ENCODE measurements at places on chromosomes 12 and 14.

DNA sequence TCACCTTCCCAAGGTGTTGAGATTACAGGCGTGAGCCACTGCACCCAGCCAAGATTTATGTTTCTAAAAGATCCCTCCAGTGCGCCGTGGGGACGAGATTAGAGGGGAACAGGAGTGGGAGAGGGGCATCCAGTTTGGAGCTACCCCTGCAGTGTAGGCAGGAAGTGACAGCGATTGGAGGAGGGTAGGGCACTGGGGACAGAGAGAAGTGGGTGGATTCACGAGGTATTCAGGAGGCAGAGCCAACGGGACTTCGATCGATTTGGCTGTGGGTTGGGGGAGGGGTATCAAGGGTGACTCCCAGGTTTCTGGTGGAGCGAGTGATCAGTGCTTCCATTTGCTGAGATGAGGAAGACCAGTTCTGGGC is 82.1 kb downstream of the CCDC92 start:
- no peak for DNase-seq

DNA sequence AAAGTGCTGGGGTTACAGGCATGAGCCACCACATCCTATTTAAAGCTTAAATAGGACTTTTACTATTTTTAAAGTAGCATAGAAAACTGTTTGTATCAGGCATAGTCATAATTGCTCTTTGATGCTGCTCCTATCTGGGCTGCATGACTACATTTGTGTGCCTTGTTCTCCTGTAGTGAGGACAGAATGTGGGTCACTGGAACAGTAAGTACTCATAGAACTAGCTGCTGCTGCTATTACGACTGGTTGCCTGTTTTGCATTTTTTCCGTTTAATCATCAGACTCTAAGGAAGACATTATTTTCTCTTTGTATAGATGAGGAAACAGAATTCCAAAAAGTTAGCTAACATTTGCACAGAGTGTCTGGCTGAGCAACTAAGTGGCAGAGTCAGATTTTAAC is 42.8 kb downstream of the ZC3H14 start:
- no peak for DNase-seq

DNA sequence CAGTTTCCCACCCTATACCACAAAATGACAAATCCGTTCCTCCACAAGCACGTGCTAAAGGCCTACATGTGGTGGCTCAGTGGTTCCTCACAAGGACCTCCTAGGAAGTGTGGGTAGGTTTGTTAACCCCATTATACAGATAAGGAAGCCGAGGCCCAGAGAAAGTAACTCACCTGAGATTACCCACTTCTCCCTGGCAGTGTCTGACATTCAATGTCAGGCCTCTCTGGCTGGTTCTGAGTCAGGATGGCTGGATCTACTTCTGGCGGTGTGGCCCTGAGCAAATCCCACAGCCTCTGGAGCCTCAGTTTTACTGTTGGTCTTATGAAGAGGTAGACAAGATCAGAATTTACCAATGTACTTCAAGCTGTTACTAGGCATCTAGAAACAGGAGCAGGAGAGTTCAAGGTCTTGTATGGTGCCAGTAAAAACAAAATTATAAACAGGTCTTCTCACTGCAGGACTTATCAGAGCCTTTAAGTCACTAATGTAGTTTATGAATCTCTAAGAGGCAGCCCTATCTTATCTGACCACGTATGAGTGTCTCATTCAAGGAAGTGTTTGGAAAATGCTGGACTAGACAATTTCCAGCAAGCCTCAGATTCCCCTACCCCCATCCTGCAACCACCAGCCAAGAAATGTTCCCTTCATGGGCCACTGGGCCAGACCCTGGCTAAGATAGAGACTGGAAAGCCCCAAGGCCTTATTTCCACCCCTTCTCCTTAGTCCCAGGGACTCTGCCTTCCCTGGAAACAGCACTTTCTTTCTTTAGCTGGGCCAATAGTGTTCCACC is 4.2 kb downstream of the HSPB8 start:
- no peak for DNase-seq

GRCh38 chr12:44127966-44128710 is 292.3 kb downstream of the TMEM117 start:
- DNase-seq, result no peak

- no peak for DNase-seq
Observed at GRCh38 chr14:92542766-92543554, 29.4 kb downstream of the RIN3 start.

DNA sequence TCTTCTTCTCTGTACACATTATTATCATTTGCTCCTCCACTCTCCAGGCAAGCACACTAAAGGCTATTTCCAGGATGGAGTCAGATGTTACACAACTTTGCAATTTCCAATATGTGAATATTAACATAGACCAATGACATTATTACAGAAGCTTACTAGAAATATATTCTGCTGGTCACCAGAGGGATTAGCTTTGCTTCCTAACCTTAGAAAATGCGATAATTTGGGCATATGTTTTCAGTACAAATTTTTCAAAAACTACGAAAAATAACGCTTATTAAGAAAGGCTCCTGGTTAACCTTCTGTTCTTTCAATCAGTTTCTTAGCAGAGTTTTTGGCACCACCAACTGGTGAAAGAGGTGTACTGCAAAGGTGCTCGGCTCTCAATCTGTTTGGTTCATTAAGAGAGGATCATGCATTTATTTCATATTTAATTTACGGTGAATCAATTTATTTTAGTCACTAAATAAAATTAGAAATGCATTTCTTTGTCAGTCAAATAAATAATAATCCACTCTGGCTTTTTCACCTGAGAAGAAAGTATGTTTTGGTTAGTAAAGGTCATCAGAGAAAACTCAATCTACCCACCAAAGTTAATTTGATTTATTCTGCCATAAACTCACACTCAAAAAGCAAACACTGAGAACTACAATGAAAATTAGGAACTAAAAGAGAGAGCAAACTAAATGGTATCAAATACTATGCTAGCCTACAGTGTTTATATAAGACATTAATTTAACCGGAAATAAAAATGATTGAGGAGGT is 39.2 kb downstream of the EFCAB11 start:
- DNase-seq, result peak; percentile 24

DNA sequence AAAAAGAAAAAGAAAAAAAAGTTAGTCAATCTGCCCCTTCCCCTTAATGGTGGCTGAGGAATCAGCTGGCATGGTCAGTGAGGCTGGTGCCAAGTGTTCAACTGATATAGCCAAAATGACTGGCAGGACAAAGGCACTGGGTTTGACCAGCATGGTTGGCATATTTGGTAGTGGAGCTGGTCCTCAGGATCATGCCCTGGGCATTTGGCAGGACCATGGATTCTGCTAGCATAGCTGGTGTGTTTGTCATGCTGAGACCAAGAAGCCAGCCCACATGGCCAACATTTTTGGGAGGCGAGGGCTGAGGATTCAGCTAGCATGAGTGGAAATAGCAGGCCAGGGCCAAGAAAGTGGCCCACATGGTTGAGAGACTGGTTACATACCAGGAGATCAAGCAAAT is 136.5 kb downstream of the FBXL14 start:
- no peak for DNase-seq

Data from stimulated activated CD4-positive, alpha-beta T cell treated with anti-CD3 and anti-CD28 coated beads, TNF-alpha, amount 100 ng/mL, for 1 hour (primary cell).